ENCODE measurements at places on chromosomes 4 and X.

DNA sequence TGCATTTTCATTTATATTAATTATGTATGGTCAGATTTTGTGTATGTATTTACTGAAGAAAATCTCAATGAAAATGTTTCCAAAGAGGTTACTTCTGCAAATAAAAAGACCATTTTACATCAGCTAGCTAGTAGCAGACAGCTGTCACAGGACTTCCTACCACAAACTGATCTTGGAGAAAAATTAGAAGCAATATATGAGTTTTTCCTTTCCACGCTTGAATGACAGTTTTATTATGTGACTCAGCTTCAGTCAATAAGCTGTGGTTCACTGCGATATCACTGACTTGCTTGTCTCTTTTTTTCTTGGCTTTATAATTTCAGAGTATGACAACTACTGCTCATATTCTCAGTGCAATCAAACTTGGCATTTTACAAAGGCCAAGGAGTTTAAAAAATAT is 787.4 kb upstream of the GALNTL6 start:
- DNase-seq, result no peak

- no peak for DNase-seq
These were observed 101.2 kb downstream of the FRMPD4 start for GRCh38 chrX:12239356-12240082.

DNA sequence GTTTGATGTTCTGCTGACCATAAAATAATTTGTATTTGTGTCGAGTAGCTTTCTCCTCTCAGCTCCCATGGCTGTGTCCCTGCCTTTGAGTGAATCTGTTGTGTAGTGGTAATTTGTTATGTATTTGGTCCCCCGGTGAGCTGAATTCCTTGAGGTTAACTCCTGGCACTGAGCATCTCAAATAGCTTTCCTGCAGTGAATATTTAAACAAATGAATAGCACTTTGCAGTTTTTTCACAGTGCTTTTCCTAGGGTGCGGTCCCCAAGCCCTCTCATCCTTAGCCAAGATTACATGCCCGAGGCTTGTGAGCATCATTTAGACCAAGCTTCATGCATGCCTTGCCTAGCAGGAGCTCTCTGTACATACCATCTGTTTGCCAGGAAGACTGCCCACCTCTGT is 74.2 kb downstream of the CLDN34 start:
- DNase-seq, result no peak

GRCh38 chr4:8047837-8048678 is 108.4 kb upstream of the AFAP1 start:
- DNase-seq, result no peak

Data from stimulated activated CD8-positive, alpha-beta memory T cell treated with anti-CD3 and anti-CD28 coated beads, Interleukin-7, amount 100 ng/mL, for 1 hour (primary cell).